ENCODE measurements at places on chromosomes 7 and 10.
A peak's percentile ranks its signal among the peaks of the same experiment; 100 is the strongest.

GRCh38 chr7:83947260-83947659 is 247.3 kb downstream of the SEMA3A start:
- DNase-seq: no peak

DNA sequence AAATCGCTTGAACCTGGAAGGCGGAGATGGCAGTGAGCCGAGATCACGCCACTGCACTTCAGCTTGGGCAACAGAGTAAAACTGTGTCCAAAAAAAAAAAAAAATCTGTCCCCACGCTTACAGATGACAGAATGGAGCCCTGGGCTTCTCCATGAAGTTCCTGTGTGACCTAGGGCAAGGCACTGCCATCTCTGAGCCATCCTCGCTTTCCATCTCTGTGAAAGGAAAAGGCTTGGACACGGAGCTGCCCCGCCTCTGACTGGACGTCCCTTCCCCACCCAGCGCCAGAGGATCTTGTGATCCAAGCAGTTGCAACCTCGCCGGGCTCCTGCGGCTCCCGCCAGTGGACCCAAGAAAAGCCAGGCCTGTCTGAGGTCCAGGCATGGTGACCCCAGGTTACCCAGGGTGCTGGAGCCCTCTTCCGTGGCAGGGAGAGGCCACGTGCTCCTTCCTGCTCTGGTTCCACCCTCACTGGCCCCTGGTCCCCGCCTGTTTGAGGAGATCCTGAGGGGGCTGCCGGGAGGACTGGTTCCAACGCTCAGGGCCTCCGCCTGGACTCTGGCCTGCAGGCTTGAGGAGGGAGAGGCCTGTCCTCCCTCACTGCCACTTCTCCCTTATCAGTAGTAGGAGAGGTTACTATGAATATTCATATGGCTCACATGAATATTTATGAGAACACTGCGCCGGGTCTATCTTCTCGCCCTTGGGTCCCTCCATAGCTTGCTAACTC is 25.6 kb upstream of the ELFN1 start:
- no peak for DNase-seq

GRCh38 chr10:29746080-29746797 is 111.5 kb upstream of the SVIL start:
- DNase-seq: no peak

- no peak for DNase-seq
Measured at GRCh38 chr7:24438232-24438631, 135.0 kb upstream of the PALS2 start.

DNA sequence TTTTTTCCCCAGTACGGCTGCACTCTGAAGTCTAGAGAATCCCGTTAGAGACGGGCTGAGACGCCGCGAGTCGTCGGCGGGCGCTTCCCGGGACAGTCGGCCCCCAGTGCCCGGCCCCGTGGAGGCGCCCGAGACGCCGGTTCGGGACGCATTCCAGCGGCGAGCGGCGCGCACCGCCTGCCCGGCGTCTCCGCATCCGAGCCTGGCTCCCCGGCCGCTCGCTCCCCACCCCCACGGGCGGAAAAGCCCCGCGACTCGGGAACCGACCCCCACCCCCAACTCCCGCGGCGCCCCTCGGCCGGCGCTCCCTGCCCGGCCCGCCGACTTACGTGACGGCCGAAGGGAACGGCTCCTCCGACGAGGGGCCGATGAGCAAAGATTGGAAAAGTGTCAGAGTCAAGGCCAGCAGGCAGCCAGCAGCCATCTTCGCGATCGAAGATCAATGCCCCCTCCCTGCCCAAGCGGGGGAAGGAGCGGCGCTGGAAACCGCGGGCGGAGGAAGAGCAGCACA is 486 bp downstream of the CACNA2D1 start:
- no peak for DNase-seq

- no peak for DNase-seq
Measured at GRCh38 chr7:20407585-20408466, 77.1 kb downstream of the ITGB8 start.

GRCh38 chr7:41627645-41628298 is 75.1 kb downstream of the INHBA start:
- no peak for DNase-seq

- no peak for DNase-seq
Measured at GRCh38 chr7:99010281-99010680, 131.9 kb downstream of the TRRAP start.

GRCh38 chr7:37344886-37345579 is 103.6 kb downstream of the ELMO1 start:
- DNase-seq: no peak

- DNase-seq: no peak
Measured at GRCh38 chr10:114511881-114512280, 107.6 kb upstream of the AFAP1L2 start.

GRCh38 chr10:44662051-44662450 is 249.1 kb upstream of the TMEM72 start:
- DNase-seq: no peak

- DNase-seq: no peak
Measured at GRCh38 chr10:82234173-82234572, 359.2 kb downstream of the NRG3 start.

- peak; percentile 46 for DNase-seq
Measured at GRCh38 chr10:102660888-102661657, 16.8 kb downstream of the TRIM8 start.

GRCh38 chr7:155287284-155287935 is 10.3 kb upstream of the INSIG1 start:
- no peak for DNase-seq

DNA sequence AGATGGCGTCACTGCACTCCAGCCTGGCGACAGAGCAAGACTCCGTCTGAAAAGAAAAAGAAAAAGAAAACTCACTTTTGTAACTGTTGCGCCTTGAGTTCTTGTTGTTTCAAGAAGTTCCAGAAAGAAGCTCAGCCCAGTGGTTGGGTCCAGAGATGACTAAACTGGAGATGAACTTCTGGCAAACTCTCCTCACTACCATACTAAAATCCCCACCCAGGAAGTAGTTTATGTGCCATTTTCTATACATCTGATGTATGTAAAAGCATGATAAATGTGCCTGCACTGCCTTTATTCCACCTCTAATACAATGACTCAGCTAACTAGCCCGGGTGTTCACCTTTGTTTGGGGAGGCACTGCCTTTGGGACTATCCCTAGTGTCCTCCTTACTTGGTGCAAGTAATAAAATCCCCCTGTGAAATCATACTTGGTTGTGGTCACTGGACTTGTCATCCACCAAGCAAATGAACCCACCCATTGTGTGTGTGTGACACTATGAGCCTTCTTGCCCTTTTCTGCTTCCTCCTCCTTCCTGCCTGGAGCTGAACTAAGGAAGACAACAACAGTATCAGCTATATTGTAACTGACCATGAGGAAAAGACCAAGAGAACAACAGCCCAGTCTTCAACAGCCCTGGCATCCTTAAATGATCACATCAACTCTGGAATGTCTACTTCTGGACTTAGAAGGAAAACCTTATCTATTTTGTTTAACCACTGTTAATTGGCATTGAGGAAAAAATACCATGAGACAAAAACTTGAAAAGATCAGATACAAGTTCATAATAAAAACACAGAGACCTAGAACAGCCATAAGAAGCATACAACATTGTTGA is 33.6 kb downstream of the JMJD1C start:
- DNase-seq: no peak

DNA sequence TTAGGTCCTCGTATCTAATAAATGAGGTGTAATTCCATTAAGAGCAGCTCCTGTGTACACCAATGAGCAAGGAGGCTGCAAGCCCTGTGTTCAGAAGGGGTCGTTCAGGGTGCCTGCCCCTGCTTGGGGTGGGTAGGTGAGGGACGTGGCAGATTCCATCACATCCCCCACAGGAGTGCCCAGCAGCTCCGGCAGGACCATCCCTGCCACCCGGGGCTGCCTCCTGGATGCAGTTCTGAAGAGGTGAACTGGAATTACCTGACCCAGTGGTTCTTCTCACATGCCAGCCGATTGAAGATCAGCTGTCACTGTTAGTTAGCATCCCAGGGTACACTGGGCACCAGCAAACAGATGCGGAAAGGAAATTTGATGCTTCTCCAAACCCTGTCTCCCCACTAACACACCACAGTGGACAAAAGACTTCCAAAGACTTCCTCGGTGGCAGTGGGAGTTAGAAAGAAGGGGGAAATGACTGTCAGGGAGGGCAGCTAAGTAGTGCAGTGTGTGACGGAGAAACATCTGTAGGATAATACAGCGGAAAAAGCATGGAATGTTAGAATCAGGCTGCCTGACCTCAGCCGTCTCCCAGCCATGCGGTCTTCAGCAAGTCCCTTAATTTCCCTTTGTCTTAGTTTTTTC is 313.6 kb upstream of the ZMIZ1 start:
- DNase-seq: no peak

DNA sequence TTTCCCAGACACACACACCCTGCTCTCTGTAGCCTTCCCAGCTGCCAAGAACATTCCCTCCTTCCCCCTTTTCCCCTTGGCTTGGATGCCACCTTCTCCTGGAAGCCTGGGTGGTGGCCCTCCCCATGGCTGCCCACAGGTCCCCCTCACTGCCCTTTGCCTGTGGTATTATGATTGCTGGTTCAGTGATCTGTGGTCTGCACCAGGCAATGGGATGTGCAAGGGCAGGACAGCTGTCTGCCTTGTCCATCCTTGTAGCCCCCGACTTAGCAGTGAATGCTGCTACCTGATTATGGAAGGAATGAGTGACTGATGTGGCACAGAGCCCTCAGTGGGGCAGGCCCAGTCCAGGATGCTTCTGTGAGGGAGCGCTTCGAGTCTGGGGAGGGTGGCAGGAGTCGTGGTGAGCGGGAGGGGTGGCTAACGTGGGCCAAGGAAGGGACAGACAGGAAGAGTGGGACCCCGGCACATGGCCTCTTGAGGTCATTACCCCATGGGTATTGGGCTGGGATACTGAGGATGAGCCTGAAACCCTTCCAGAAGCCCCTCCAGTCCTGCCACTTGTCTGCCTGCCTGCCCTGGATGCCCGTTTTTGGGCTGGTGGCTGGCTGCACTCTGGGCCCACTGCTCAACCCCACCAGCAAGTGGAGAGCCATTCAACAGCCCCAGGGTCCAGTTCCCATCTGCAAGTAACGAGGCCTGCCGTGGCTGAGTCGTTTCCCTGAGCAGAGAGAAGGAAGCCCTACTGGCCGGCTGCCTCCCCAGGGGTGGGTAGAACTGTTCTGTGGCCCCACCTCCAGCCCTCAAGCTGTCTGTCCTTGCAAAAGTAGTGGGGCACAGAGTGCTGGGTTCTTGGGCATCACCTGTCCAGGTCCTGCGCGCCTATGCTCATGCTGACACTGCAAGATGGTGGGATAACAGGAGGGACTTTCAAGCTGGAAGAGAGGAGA is 8.8 kb downstream of the CHST3 start:
- DNase-seq: no peak

DNA sequence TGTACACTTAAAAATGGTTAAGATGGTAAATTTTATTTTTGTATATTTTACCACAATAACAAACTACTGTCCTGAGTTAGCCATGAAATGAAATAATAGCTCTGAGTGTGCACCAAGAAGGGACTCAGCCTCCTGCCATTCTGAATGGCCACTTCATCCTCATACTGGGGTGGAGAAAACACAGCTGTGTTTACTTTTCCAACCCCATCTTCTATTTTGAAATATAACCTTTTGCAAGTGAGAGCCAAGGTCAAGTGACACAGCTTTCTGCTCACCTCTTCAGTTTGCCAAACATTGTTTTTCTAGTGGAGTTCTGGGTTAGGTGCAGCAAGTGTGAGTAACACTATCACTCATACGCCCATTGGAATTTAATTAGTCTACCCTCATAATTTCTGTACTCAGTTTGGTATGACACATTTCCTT is 107.4 kb upstream of the GLCCI1 start:
- DNase-seq: no peak

- no peak for DNase-seq
Measured at GRCh38 chr10:128735996-128736395, 609.8 kb upstream of the MKI67 start.

GRCh38 chr7:151699928-151700319 is 177.0 kb downstream of the PRKAG2 start:
- no peak for DNase-seq

GRCh38 chr10:30294476-30295240 is 54.4 kb downstream of the MTPAP start:
- no peak for DNase-seq

- no peak for DNase-seq
Measured at GRCh38 chr7:45593121-45593541, 19.0 kb downstream of the ADCY1 start.

DNA sequence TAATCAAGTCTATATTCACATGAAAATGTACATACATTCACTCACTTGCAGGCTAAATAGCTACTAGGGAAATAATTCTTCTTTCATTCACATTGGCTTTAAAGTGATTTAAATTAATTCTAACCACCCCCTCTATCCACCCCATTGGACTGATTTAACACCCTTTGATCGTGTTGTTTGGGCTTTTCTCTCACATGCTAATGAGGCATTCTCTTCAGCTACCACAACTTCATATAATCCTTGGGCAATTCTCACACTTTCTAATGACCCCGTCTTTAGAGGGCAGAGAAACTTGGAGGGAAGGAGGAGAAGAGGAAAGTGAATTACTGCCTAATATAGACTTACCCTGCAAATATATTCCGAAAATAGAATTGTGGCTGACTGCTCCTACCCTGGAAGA is 24.6 kb downstream of the GRM3 start:
- no peak for DNase-seq

DNA sequence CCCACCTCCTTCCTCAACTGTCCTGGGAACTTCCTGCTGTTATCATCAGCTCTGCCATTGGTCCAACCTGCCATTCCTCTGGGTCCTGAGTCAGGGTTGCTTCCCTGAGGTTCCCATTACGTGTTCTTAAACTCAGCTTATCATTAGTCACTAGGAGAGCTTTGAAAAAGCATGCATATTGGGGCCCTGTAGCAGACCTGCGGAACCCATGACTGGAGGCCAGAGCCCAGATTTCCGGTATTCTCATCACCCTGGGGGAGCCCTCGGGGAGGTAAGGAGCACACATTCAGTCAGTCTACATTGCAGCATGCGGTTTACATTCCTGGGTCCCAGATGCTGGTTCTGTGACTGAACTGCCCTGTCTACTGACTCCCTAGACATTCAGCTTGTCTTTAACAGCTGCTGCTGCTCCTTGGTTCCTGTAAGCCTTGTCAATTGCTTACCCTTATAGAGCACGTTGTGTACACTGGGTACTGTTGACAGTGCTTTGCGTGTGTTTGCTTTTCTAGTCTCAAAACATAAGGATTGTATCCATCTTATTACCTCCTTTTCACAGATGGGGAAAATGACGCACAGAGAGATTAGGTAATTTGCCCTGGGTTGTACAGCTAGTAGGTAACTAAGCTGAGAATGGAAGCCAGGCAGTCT is 12.8 kb downstream of the CDHR3 start:
- no peak for DNase-seq

DNA sequence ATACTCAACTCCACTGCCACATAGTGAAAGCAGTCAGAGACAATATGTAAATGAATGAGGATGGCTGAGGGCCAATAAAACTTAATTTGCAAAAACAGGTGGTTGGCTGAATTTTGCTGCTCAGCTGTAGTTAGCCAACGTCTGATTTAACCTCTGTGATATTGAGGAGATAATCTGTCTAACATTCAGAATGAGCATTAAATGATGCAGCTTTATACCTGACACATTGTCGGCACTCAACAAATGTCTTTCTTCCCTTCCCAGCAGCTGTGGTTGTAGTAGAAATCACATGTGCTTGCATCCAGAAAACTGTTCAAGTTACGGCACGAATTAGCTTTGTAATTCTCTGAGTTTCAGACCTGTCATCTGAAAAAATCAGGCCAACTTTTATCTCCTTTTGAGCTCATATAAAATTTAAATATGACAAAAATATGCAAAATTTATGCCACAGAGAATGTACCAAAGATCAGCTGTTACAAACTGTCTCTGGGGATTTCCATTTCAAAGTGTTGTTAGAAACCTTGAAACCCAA is 1239.7 kb downstream of the GATA3 start:
- DNase-seq: no peak

- DNase-seq: no peak
Measured at GRCh38 chr7:111113263-111114017, 22.5 kb downstream of the LRRN3 start.

GRCh38 chr10:44352316-44353127 is 32.4 kb downstream of the CXCL12 start:
- DNase-seq: no peak
